Germinal center (tissue), 1 donor: ENCODE measurements at places on chromosomes 11 and 22.
A peak's percentile ranks its signal among the peaks of the same experiment; 100 is the strongest.

DNA sequence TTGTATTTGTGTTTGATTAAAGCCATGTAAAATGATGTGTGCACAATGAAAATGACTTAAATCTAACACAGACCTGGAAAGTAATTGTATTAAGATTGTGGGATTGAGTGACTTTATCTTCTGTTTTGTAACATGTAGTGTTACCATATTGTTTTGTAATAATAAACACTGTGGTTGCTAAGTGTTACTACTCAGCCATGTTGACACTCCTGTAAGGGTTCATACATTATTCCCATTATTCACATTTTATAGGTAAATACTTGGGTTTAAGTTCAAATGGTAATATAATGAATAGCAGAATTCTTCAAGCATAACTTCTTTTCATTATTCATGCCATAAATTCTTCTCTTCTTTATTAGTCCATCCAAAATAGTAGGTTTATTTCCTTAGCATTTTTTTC lies 69.0 kb downstream of the ZC3H12C start:
- DNase-seq, result no peak

- DNase-seq, result no peak
Measured at GRCh38 chr22:50048061-50048765, 9.9 kb downstream of the TTLL8 start.

GRCh38 chr22:50312371-50312770 lies 4.9 kb upstream of the PLXNB2 start:
- DNase-seq, result no peak

GRCh38 chr11:2590131-2590964 lies 109.4 kb downstream of the KCNQ1OT1 start:
- DNase-seq, result no peak

GRCh38 chr11:128814856-128815705 lies 52.0 kb downstream of the KCNJ1 start:
- no peak for DNase-seq

GRCh38 chr22:29954203-29954855 lies 71.4 kb downstream of the MTMR3 start:
- DNase-seq, result no peak

DNA sequence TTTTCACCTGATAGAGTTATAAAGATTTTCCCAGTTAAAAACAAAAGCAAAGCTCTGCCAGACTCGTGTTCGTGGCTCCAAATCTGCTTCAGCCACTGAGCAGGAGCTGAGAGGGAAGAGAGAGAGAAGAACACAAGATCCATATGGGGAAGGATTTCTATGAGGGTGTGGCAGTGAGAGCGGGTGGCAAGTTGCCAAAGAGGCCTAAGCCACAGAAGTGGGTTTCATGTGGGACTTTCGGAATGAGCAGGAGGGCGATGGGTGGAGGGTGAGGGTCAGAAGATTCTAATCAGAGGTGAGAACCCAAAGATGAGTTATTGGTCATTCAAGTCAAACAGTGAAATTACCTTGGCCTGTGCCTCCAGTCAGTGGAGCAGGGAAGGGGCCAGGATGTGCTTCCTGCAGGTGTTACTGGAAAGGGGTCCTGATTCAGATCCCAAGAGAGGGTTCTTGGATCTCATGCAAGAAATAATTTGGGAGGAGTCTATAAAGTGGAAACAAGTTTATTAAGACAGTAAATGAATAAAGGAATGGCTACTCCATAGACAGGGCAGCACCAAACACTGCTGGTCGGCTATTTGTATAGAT lies 40.5 kb upstream of the TOP3B start:
- DNase-seq, result no peak

GRCh38 chr11:108797578-108798100 lies 132.8 kb downstream of the DDX10 start:
- DNase-seq, result no peak

DNA sequence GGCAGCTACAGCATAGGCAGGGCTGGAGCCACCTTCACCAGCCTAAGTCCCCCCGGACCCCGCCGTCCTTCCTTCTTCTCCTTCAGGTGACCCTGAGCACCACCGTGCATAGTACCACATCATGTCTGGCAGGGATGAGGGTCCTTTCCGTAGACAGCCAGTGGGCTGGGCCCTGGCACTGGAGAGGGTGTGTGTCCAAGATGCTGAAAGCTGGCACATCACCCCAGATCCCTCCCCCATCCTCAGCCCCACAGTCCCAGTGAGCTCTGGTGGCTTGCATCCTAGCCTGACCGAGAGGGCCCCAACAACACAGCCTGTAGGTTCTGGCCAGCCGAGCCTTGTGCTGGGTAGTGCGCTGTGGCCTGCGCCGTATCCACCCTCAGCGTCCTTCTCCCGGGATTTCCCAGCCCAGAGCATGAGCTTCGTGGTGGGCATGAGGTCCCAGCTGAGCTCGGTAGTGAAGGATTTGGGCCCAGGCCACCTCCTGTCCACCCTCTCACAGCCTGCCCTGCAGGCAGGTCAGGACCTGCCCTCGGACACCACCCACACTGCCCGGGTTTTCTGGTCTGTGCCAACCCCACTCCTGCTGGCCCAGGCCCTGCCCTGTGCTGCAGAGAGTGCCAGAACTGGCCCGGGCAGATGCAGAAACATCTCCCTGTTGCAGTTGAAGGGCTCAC lies 1124.3 kb downstream of the BRD1 start:
- DNase-seq, result no peak

DNA sequence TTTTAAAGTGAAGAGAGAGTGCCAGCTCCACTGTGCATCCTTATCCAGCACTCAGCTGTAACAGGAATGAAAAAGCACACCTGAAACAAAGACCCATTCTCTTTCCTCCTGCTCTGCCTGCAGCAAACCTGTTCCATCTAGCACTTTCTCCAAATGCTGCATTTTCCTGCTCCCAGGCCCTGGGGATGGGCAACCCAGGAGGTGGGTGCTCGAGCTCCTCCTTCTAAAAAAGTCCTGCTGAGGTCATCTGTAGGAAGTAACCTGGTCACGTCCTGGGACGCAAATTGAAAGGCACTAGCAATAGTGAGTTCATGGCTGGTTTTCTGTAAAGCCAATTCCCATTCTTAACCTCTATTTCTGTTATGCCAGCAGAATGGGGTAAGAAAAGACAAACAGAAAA lies 173.7 kb downstream of the MAML2 start:
- no peak for DNase-seq

GRCh38 chr11:502288-503178 lies 4.5 kb downstream of the RNH1 start:
- no peak for DNase-seq

DNA sequence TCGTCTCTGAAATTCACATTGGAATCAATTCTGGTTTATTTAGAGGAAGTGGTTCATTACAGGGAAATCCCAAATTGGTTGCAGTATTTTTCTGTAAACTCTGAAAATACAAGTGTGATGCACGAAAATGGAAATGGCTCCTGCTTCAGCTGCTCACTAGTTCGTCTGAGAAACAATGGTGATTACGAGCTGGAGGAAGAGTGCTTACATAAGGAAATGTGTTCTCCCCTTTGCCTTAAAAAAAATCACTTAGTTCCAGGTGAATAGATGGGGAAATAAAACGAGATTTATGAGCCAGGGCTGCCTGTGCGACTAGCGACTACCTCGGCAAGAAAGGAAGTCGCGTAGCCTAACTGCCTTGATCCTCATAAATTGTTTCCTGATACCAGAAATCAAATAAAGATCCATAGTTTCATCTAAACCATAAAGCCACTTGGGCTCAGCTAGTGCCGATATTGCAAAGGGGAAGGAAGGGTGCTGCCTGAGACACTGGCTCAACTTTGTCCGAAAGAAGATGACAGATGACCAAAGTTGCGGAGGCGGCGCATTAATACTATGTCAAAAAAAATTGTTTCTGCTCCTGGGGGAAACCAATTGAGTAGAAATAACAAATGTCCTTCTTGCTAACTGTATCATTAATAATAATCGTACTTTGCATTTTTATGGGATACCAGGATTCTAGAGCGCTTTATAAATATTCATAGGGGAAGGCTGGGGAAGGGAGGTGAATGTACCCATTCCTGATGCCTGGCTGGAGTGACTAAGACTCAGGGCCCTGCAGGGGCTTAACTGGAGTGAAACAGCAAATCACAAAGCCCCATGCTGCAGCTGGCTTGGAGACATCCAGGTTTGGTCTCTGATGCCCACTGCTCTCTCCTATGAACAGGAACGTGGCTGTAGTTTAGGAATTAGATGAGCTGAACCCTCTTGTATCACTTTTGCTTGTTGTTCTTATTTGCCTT lies 185.7 kb downstream of the BLID start:
- DNase-seq, result peak; percentile 5

DNA sequence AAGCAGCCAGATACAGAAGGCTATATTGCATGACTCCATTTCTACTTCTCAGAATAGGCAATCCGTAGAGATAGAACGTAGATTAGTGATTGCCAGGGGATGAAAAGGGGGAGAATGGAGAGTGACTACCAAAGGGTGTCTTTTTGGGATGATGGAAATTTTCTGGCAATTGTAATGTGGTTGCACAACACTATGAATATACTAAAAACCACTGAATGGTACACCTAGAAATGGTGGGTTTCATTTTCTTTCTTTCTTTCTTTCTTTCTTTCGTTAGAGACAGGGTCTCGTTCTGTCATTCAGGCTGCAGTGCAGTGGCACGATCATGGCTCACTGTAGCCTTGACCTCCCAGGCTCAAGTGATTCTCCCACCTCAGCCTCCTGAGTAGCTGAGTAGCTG lies 54.4 kb downstream of the BID start:
- no peak for DNase-seq

GRCh38 chr22:39926753-39927152 lies 25.9 kb downstream of the GRAP2 start:
- DNase-seq, result no peak

DNA sequence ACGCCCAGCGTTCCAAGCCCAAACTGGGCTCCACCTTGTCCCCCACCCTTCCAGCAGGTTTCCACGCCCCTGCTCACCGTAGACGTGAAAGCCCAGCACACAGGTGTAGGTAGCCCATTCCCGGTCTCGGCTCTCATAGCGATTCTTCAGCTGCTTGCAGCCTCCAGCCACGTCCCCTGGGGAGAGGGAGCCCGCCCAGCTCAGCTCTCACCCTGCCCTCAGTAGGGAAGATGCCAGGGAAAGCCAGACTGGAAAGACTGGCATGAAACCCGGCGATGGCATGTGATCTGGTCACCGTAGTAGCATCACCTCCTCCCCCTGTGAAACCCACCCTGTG lies 1.4 kb upstream of the MTA2 start:
- DNase-seq, result no peak

DNA sequence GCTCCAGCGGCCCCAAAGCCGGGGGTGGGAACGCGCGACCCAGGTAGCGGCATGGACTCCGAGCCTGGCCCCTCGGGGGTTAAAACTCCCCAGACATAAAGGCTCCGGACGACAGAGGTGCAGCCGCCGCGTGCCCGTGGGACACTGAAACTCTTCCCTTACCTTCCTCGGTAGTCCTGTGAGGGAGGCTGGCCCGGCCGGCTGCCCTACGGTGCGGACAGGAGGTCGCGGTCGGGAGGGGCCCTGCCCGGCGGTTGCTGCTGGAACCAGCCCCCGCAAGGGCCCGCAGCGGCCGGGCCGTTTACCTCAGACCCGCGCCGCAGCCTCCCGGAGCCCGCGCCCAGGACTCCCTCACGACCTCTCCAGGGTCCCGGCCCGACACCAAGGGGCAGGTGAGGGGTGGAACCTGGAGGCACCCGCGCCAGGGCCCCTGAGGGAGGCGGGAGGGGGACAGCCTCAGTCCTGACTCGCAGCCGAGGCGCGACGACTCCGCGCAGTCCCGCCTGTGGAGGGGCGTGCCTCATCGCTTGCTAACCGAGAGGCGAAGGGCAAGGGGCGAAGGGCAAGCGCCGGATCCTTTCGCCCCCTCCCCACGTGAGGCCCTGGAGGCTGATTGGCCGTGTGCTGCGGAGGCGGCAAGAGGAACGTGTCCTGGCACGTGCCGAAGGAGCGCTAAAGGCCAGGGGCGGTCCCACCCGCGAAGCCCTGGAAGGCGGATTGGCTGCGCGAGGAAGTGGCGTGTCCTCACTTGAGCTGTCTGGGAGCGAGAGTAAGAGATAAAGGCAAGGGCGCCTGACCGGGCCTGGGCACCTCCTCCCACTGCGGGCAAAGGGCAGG lies at the start of gene UPB1:
TSS of gene UPB1 (plus strand) at position 805 of the 837 bp plus-strand sequence. CDS start 72 bp downstream, outside the sequence.
- no peak for DNase-seq

GRCh38 chr11:126969865-126970479 lies 30.6 kb downstream of the KIRREL3 start:
- no peak for DNase-seq

GRCh38 chr11:19370100-19370861 lies 129.5 kb upstream of the E2F8 start:
- DNase-seq, result no peak

DNA sequence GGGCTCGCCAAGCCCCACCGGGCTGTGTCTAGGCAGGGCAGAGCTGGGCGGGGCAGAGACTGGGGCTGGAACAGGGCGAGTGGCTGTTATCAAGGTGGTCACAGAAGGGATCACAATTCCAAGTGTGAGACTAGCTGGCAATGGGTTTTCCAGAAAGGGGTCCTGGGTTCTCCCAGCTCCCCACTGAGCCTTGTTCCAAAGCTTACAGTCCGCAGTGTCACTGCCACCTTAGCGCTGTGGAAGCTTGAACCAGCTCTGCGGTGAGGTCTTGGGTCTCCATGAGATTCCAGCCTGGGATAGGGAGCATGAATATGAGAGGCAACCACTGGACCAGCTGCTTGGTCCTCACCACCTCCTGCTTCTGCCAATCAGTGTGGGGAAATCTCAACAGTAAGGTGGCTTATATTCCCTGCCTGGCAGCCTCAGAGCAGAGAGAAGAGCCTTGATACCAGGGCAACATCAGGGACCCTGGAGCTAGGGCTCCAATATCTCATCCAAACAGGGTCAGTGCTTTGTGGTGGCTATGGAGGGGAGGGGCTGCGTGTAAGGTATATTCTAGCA lies 831 bp downstream of the CD44 start:
- DNase-seq, result no peak

GRCh38 chr22:43819421-43819921 lies 7.4 kb upstream of the EFCAB6 start:
- DNase-seq, result no peak

GRCh38 chr11:88318017-88318416 lies 19.5 kb downstream of the CTSC start:
- no peak for DNase-seq

- DNase-seq, result no peak
Measured at GRCh38 chr11:126930091-126930841, 70.3 kb downstream of the KIRREL3 start.

DNA sequence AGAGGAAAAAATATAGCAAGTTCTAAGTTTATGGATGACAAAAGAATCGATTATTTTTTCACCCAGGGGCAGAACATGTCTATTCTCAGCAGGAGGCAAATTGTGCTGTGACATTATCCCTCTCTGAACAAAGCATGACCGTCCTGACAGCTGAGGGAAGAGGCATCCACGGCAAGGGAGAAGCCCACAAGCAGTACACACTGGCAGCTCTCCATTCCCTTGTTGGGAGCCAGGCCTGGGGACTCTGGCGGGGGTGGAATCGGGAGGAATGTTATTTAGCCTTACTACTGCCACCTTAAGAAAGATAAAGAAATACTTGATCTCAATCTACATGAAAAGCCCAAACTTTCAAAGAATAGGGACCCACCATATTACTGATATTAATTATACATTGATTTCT lies 3.4 kb downstream of the KIRREL3 start:
- DNase-seq, result no peak

DNA sequence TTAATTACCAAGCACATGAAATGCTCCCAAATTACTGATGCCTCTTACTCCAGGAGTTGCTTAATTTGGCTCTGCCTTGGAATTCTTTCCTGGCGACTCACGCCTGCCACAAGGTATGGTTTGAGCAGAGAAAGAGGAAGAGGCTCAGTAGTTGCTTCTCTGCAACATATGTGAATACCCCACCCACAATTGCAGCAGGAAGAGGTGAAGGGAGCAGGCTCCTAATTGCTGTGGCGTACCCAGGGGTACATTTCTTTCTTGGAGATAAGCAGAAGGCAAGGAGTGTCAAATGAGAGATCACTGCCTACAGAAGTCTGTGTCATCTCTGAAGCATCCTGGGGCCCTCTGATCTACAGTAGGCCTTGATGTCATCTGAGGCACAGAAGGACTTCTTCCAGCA lies 10.6 kb upstream of the NNMT start:
- no peak for DNase-seq
